Right lung (tissue), 10 donors: ENCODE measurements at places on chromosomes 3 and 15. TPM values are rescaled to one million over a fixed set of nuclear protein-coding genes. Genes with fewer than 3 reads are reported as not detected.

- no peak for DNase-seq
These were observed 20.2 kb upstream of the IMPG2 start for GRCh38 chr3:101340591-101340990.

DNA sequence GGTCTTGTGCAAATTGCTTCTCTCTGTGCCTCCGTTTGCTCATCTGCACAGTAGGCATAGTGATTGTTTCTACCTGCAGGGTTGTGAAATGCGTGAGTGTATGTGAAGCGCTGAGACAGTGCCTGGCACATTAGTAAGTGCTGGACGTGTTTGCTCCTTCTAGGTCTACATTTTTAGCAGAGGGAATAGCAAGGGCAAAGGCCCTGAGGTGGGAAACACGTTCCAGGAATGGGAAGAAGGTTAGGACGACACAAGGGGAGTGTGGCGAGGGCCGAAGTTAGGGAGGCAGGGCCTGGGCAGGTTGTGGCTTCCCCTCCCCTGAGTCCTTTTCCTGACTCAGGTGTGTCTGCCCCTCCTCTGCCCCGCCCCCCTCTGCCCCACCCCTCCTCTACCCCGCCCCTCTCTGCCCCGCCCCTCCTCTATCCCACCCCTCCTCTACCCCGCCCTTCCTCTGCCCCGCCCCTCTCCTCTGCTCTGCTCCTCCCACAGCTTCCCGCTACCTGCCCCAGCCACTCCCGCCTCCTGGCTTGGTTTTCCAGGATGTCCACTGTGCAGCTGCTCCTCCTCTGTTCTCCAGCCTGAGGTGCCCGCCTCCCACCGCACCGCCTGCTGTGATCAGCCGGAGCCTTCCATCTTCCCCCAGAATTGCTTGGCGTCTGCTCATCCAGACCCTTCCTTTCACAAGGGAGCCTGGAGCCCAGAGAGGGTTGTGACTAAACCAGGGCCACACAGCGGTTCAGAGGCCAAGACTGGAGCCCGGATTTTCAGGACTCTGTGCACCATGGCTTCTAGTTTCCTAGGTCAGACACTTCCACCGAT, 31.1 kb upstream of the SMAD6 start:
- DNase-seq = no peak

The TCTA gene
- polyA plus RNA-seq = 17.3 TPM

The RARB gene
- polyA plus RNA-seq = 34.6 TPM

The CYP8B1 gene
- 0.17 TPM for polyA plus RNA-seq

The PIAS1 gene
- 67.4 TPM for polyA plus RNA-seq

DNA sequence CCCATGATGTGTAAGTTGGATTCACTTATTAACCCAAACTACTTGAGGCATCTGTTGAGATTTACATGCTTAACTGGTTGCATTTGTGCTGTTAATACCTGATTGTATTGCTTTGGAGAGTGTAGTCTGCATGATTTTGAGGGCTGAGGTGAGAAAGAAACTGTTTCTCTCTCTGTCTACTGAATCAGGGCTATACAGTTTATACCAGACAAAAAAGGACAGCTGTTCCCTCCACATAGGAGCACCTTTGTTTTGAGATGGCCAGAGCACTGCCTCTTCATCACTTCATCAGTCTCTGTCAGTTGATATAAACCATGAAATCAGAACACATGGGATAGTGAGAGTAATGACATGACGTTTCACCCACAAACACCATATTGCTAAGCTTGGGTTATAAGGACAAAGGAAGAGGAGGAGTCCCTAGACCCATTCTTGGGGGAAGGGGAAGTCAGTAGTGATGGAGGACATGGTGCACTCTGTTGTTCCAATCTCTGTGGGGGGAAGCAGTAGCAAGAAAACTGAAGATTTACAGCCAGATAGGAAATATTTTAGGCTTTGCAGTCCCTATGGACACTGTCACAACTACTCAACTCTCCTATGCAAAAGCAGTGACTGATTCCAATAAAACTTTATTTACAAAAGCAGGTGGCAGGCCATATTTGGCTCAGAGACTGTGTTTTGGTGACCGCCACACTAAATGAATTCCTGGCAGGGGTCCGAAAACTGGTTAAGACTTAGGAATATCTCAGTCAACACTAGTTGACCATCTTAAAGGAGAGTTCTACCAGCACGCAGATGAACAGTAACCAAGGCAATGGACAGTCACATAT, 123.9 kb upstream of the NR2E3 start:
- no peak for DNase-seq

DNA sequence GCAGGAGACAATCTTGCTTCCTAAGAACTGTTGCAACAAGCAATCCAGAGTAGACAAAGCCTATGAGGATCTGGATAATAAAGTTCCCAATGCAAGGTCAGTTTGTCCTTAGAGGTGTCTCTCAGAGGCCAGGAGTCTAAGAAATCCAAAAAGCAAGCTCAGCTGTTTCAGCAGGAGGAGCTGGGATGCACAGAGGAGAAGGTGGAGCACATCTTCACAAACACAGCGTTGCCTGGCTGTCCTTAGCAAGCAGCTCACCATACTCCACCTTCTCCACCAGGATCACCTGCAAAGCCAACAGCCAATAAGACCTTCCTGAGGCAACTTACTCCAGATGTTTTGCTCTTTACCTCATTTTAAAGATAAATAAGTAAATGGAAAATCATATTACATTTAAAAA, 365 bp downstream of the ZBED2 start:
- no peak for DNase-seq

GRCh38 chr3:8237893-8238292, 263.7 kb upstream of the LMCD1 start:
- no peak for DNase-seq

The EPHB1 gene
- polyA plus RNA-seq = 2.0 TPM

DNA sequence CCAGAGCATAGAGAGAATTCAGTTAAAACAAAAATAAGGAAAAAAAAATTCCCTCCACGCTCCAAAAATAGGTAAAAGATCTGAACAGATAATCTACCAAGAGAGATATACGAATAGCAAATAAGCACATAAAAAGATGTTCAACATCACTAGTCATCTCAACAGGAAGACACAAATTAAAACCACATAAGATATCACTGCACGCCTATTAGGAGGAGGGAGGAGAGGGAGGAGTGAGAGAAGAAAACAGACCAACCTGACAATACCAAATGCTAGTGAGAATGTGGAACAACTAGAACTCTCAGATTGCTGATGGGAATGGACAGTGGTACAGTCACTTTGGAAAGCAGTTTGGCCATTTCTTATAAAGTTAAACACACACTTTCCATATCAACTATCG, 212.5 kb downstream of the FMN1 start:
- DNase-seq = no peak

GRCh38 chr15:49627407-49627877, 6.6 kb downstream of the DTWD1 start:
- no peak for DNase-seq

DNA sequence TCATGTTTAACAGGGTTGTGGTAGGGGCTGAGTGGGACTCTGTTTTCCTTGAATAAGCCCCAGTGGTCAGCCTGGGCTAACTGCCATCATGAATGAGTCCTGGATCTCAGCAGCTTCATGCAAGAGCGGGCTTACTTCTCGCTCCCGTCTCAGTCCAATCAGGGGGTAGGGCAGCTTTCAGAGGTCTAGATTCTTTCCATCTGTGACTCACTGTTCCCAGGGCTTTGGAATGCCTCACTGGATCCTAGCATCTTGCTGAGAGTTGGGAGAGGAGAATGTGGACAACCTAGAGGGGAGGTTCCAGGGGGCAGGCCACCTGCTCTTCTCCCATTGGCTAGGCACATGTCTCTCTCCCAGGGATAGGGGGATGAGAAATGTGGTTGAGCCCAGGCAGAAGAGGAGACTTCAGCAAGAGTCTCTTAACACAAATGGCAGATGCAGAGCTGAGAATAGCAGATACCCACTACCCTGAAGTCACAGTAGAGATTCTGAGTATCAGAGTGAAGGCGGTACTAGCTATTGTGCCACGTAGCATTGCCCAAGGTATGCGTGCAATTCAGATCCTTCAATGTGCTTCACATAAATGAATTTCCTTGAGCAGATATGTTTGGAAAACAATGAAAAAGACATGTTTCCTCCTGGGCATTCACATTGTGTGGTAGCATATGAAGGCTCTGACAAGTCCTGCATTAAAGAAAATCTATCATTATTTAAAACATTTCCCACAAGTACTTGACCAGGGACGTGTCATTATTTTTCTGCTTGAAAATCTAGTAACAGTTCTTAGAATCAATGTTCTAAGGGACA, 257.7 kb upstream of the PROK2 start:
- no peak for DNase-seq

GRCh38 chr15:40279437-40280141, 3.3 kb downstream of the ANKRD63 start:
- DNase-seq = peak; percentile 64

The CORO2B gene
- polyA plus RNA-seq = 20.1 TPM

GRCh38 chr3:52317208-52318000, 1.3 kb downstream of the DNAH1 start:
- peak; percentile 53 for DNase-seq

The RHOV gene
- polyA plus RNA-seq = 0.55 TPM

The STRC gene
- 0.58 TPM for polyA plus RNA-seq

- no peak for DNase-seq
These were observed 4.5 kb upstream of the C15orf39 start for GRCh38 chr15:75197062-75197630.

The SNX22 gene
- polyA plus RNA-seq = 2.1 TPM

DNA sequence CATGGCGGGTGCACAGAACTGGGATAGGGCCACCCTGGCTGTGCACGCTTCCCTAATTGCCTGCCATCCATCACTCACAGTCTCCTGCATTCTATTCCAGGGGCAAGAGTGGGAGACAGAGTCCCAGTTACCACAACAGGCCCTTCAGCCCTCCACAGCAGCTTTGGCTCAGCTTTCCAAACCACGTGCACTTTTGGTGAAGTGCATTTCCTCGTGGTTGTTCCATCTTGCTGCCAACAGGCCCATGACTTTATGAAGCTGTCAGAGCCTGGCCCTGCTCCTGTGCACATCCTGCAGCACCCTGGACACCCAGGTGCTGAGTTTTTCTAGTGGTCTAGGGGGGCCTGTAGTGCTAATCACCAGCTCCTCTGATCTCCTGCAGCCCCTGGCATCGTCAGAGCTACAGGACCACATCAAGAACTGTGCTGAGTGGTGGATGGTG, 110.2 kb downstream of the ADCY5 start:
- no peak for DNase-seq

DNA sequence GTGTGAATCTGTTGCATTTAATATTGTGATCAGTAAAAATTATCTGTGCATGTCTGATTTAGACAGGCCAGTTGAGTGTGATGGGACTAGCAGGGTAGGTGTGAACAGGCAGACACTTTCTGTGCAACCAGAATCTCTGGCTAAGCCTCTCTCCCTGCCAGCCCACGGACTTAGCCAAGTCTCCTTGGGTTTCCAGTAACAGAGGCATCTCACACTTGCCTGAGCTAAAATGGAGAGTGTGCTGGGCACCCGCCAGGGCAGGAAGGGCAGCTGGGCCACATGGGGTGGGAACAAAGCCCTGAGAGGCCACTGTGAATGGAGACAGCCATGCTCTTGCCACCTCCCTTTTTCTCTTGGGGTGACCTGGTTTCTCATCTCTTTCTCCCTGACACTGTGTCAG, 12.5 kb upstream of the RPS27L start:
- DNase-seq = no peak
